ENCODE measurements at places on chromosomes 13 and 19.

DNA sequence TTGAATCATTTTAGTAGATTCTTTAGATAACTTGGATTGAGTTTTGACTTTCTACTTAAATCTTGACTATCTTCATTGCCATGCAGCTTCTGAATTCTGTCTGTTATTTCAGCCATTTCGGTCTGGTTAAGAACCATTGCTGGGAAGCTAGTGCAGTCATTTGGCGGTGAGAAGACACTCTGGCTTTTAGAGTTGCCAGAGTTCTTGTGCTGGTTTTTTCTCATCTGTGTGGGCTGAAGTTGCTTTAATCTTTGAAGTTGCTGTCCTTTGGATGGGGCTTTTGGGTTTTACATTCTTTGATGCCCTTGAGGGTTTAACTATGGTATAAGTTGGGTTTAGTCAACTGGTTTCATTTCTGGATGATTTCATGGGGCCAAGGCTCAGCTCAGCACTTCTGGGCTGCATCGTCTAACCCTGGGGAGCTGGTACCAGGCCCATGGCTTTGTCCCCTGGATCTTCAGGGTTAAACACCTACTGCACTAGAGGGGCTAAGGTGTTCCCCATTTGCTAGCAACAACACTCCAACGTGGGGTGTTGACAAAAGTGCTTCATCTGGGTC lies 10.0 kb upstream of the IGFL2 start:
- no peak for DNase-seq

DNA sequence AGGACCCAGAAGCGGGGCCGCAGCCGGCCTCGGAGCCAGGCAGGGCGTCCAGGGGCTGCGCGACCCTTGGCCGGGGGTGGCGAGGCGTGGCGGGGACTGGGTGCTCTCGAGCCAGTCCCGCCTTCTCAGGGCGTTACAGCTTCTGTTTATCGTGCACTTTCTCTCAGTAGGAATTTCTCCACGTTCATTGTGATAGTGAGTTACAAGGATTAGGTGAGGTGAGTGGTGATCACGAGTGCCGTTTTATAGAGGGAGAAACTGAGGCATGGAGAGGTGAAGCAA lies 600 bp downstream of the AP1M1 start:
- no peak for DNase-seq

GRCh38 chr13:113096745-113097305 lies 8.8 kb upstream of the F7 start:
- no peak for DNase-seq

DNA sequence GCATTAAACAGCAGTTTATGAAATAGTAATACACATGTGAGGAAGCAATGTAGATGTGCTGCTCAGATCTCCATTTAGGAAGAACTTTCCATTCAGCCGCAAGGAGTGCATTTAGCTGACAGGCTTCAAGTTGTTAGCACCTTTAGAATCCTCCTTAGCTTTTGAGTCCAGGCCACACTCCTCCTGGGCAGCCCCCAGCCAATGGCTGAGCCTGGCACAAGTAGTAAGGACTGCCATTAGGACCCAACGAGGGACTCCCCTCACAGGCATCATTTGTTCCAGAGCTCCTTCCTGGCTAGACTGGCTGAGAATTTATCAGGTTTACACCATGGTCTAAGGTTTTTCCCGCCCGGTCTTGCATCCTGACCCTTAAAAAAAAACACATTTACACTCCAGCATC lies 201.4 kb downstream of the DIAPH3 start:
- no peak for DNase-seq

- DNase-seq = no peak
Observed at GRCh38 chr13:112753833-112754232, 64.0 kb downstream of the ATP11A start.

GRCh38 chr13:65613004-65613403 lies 1617.1 kb downstream of the PCDH9 start:
- no peak for DNase-seq

DNA sequence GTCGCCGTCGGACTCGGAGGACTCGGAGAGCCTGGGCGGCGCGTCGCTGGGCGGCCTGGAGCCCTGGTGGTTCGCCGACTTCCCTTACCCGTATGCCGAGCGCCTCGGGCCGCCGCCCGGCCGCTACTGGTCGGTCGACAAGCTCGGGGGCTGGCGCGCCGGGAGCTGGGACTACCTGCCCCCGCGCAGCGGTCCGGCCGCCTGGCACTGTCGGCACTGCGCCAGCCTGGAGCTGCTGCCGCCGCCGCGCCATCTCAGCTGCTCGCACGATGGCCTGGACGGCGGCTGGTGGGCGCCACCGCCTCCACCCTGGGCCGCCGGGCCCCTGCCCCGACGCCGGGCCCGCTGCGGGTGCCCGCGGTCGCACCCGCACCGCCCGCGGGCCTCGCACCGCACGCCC lies 2.5 kb upstream of the GRWD1 start:
- DNase-seq = no peak

DNA sequence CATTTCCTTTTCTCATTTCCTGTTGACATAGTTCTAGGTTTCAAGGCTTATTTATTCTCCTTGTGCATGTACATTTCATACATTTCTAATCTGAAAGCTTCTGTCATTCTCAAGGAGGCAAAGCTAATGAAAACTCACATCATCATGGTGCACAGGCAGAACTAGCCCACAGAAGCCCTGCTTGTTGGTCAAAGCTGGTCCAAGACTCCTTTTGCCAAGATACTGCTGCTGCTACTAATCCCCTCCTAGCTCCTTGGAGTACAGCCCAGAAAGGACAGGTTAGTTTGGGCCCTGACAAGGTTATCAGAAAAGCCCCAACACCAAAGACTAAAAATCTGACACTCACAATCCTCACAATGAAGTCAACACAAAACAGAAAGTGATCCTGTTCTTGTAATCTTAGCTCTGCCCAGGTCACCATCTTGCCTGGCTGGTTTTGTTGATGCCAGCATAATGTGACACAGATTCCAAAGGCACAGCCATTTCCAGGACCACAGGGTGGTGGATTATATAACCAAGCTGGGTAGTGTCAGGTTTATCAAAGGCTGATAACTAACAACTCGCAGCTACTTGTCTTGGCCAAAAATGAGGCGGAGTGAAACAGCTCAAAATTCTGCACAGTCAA lies 417.4 kb downstream of the NDFIP2 start:
- no peak for DNase-seq

DNA sequence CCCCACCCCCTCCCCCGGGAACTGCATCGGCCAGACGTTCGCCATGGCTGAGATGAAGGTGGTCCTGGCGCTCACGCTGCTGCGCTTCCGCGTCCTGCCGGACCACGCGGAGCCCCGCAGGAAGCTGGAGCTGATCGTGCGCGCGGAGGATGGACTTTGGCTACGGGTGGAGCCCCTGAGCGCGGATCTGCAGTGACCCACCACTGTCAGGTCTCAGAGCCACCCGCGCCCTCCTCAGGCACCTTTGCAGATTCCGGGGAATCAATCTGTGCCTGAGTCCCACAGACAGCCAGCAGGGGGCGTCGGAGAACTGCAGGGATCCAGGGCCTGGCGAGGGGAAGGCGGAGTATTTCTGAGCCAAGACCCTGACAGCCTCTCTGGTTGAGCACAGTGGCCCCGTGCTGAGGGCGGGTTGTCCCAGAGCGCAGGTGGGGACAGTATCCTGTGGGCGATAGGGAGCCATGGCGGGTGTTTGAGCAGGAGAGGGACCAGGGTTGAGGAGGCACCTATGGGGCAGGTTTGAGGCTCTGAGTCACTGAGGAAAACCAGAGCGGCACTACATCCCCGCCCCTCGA lies 30.4 kb upstream of the CYP4F8 start:
- peak; percentile 44 for DNase-seq

DNA sequence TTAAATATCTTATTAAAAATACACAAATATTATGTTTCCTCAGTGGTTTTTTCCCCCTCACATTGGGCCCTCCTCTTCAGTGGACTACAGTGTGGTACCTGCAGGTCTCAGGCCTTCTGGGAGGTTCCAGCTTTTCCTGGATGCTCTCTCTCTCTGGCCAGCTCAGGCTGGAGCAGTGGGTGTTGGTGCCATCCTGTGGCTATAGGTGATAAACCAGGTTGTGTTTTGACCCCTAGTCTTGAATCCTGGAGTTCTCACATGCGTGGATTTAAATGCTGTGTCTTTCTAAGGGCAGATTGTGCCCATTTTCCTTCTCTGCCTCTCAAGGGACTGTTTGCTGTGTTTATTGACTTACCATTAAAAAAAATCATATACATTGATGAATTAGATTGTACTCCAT lies 41.2 kb upstream of the ZNF527 start:
- DNase-seq = no peak

GRCh38 chr19:33532859-33533460 lies 11.4 kb upstream of the PEPD start:
- no peak for DNase-seq

DNA sequence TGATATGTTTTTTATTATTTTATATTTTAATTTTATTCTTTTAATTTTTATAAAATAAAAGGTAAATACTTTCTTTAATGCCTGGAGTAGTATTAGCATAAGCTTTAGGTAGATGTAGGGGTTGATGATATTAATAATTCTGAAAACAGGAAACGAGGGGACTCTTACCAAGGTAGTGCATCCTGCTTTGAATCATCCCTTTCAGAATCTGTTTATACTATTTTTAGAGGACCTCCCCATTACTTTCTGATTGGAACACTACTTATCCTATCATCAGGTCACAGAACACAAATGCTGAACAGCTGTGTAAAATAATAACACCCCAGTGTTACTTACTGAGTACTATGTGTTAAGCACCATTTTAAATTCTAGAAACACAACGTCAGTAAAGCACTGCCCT lies 27.3 kb downstream of the COG6 start:
- no peak for DNase-seq

DNA sequence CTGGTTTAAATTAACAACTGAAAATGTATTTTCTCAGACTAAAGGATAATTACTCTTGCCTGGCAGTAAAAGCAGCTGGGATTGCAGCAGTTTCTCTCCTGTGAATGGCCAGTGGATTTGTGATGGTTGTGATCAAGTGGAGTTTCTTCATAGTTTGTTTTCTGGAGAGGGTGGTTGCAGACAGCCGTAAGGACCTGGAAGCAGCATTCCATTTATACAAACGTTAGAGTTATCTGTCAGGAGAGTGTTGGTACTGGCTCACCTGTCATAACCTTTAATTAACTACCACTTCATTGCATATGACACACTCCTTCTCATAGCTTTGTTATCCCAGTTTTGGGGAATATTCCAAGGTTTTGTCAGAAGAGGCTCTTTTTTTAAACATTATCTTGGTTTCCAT lies 258.4 kb upstream of the SLC10A2 start:
- DNase-seq = no peak

DNA sequence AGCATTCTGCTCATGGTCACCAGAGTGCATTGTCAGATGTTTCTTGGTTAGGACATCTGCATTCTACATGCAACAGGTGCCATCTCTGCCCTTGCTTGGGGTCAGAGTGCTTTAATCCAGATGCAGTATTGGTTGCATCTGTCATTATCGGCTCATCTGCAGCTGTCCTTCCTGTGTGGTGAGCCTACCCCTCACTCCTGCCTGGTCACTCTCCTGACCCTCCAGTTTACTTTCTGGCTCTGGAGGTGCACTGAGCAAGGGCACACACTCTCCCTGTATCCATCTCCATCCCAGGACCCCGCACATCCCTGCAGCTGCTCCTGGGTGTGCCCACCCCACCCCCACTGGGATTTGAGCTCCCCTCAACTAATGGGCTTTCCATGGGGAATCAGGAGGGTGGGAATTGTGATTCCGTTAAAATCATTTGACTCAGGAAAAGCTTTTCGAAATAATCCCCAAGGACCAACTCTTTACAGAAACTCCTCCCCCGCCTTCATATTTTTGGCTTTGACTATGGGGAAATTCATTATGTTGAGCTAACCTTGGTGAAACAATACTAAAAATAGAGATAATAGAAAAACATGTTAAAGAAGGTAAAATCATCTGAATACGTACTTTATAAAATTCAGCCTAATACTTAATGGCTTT lies 70.2 kb downstream of the COL4A2 start:
- peak; percentile 49 for DNase-seq

DNA sequence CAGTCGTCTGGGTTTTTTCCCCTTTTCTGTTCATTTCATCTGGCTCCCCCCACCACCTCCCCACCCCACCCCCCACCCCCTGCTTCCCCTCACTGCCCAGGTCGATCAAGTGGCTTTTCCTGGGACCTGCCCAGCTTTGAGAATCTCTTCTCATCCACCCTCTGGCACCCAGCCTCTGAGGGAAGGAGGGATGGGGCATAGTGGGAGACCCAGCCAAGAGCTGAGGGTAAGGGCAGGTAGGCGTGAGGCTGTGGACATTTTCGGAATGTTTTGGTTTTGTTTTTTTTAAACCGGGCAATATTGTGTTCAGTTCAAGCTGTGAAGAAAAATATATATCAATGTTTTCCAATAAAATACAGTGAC lies 9.3 kb downstream of the CALM3 start:
- no peak for DNase-seq

DNA sequence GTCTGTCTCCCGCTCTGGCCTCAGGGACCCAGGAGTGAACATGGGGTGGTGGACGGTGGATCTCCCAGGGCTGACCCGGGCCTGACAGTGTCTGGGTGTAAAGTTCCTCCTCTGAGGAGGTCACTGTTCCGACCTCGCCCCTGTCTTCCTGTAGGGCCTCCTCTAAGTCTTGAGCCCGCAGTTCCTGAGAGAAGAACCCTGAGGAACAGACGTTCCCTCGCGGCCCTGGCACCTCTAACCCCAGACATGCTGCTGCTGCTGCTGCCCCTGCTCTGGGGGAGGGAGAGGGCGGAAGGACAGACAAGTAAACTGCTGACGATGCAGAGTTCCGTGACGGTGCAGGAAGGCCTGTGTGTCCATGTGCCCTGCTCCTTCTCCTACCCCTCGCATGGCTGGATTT lies at the start of gene SIGLEC9:
SIGLEC9 (plus strand) TSS at position 178 of the 400 bp plus-strand sequence; CDS start at position 247, 69 bp downstream.
- no peak for DNase-seq

DNA sequence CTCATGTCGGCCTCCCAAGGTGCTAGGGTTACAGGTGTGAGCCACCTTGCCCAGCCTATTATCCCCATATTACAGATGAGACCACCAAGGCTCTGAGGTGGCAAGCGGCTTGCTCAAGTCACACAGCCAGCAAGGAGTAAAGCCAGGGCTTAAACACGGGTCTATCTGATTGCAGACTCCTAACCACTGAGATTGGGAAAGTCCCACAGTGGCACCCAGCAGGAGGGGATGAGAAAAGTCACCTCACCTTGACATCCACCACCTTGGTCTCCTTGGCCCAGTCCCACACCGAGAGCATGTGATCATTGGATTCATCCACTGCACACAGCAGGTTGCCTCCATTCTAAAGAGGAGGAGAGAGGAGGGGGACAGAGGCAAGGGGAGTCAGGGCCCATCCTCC lies 9.5 kb downstream of the EML2 start:
- no peak for DNase-seq

DNA sequence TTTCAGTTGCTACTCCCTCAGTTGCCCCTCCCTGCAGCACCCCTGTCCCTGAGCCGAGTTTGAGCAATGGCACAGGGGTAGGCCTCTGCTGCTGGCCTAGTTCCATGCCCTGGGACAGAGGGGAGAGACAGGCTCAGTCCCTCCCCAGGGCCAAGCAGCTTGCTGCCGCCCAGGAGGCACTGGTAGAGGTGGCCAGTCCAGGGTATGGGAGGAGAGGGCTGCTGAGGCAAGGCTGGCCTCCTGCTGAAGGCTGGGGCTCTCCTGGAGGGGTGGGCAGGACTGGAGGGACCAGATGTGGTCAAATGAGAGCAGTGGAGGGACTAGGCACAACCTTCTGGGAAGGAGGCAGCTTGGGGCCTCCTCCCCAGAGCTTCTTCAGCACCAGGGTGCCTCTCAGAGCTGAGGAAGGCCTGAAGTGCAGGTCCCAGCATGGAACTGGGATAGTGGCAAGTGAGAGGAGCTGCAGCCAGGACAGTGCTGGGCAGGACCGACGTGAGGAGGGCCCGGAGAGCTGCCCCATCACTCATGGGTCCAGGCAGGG lies 29.8 kb upstream of the VSTM2B start:
- no peak for DNase-seq

GRCh38 chr19:5973867-5974635 lies 3.9 kb downstream of the RANBP3 start:
- DNase-seq = no peak

GRCh38 chr13:113845723-113846635 lies 17.9 kb downstream of the GAS6 start:
- no peak for DNase-seq

Data from fibroblast of skin of right quadriceps (primary cell).